ENCODE measurements at places on chromosomes 2 and 18. TPM values are rescaled to one million over a fixed set of nuclear protein-coding genes. Genes with fewer than 3 reads are reported as not detected.

Gene CCL20
- total RNA-seq, result 7.7 TPM

Gene OSR1
- 8.9 TPM for total RNA-seq

Gene TGFA
- total RNA-seq, result 7.6 TPM

Gene UCN
- 1.6 TPM for total RNA-seq

Gene CERKL
- total RNA-seq, result 0.41 TPM

Gene NR4A2
- 2.9 TPM for total RNA-seq

Data from A549 treated with CORT108297 at 1 μM for 4 hours (cell line).